ENCODE measurements at places on chromosomes 2 and 18. TPM values are rescaled to one million over a fixed set of nuclear protein-coding genes. Genes with fewer than 3 reads are reported as not detected.
A peak's percentile ranks its signal among the peaks of the same experiment; 100 is the strongest.

EHD3 gene
- total RNA-seq: 28.8 TPM

TYW5 gene
- 5.2 TPM for total RNA-seq

POTEF gene
- total RNA-seq: 0.24 TPM

DNA sequence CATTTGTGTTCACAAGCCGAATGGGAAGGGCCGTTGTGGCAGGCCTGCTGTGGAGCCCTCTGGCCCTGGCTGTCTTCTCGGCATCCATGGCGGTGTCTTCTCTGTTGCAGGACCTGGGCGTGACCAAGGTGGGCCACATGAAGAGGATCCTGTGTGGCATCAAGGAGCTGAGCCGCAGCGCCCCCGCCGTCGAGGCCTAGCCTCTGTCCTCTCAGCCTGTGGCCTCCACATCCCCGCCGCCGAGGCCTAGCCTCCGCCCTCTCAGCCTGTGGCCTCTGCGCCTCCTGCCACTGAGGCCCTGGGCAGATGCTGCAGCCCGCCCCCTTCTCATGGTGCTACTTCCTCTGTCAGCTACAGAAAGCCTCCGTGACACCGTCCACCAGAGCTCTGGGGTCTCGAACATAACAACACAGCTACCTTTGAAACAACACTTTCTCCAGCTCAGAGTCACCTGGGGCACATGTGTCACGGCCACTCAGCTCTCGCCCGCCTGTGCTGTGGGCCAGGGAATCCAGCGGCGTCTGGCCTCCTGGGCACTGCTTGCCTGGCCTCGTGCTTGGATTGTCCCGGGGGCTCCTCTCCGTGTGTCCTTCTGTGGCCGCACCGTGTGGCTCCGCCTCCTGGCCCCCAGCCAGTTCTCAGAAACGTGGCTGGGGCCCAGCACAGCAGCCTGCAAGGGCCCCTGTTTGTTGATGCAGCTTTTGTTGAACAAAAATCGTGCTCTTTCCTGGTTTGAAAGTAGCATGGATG lies 97.1 kb downstream of the USP40 start:
- no peak overlapping the region for H3K4me3 ChIP-seq
- no peaks in the 10 kb centered on the region for H3K27me3 ChIP-seq
- H3K27ac ChIP-seq: peak overlapping the region; percentile 38
- H3K36me3 ChIP-seq: no peaks in the 10 kb centered on the region
- DNase-seq: no peak

Data from aorta (tissue), 5 donors.